ENCODE measurements at places on chromosomes 6 and 20.

DNA sequence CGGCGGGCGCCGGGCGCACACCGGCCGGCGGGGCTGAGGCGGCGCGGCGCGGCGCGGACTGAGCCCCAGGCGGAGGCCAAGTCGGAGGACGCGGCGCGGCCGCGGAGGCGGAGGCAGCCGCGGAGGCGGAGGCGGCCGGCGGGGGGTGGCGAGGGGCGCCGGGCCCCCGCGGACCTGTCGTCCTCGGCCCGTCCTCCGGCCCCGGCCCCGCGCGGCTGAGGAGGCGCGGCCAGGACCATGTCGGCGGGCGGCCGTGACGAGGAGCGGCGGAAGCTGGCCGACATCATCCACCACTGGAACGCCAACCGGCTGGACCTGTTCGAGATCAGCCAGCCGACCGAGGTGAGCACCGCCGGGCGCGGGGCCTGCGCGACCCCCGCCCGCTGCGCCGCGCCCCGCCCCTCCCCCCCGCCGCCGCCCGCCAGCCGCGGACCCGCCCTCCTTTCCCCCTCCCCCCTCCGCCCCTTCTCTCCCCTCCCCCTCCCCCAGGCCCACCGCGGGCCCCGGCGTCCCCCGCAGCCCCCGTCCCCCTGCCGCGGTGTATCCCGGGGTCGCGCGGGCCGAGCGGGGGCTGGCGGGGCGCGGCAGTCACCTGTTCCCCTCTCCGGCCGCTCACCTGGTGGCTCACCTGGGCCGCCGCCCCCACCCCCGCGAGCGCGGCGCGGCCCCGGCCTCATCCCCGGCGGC lies at the start of gene AFDN:
AFDN (plus strand) TSS at position 16 of the 687 bp plus-strand sequence; CDS start at position 238, 222 bp downstream.
- no peak for DNase-seq

DNA sequence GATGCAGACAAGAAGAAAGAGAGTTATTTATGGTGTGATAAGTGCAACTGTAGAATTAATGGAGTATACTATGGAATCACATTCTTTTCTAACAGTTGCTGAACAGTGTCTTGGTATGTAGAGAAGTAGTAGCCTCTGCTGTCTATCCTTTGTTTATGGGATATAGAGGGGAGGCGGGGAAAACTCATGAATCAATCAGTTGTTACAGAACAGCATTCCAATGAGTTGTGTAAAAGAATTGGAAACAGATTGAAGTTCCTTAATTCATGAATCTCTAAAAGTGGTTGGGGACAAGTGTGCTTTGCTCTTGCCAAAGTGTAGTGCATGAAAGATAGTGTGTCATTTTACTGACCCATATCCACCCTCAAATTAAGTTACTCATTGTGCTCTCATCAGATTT lies 77.7 kb downstream of the FLRT3 start:
- no peak for DNase-seq

GRCh38 chr6:134632024-134632423 lies 314.1 kb upstream of the SGK1 start:
- DNase-seq, result no peak

DNA sequence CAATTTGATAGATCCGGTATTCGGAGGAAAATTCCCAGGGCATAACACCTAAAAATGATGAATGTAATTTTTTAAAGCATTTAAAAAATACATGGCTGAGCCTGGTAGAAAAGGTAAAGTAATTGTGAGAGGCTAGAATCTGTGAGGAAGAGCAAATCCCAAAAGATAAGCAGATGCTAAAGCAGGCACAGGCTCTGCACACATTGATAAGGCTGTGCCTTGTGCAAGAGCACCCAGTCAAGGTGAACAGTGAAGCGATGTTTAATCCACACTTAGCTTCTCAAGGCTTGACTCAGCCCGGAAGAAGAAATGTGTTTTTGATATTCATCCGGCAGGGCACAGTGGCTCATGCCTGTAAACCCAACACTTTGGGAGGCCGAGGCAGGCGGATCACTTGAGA lies 5.1 kb upstream of the EPB41L2 start:
- DNase-seq, result no peak

GRCh38 chr20:53623454-53624211 lies 30.0 kb upstream of the ZNF217 start:
- peak; percentile 34 for DNase-seq

DNA sequence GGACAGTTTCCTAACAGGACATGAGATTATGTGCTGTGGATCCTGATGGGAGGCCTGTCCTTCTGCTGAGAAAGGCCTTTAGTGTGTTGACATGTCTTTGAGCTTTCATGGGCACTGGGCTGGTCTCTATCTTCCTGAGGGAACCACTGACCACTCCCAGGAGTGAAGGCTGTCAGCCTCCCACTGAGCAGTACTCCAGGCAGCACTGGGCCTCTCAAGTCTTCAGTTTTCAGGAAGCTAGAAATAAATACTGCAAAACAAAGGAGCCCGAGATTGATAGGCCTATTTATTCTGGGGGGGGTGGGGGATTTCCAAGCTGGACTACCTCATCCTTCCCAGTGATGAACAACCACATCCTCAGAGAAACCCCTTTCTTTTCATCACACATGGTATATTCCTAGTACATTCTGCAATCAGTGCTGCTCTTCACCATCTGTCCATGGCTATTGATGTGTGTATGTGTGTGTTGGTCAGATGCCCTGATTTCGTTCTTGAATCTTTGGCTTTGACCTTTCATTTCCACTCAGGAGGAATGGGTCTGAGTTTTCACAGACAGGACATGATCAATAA lies 180.9 kb upstream of the SPTLC3 start:
- no peak for DNase-seq

DNA sequence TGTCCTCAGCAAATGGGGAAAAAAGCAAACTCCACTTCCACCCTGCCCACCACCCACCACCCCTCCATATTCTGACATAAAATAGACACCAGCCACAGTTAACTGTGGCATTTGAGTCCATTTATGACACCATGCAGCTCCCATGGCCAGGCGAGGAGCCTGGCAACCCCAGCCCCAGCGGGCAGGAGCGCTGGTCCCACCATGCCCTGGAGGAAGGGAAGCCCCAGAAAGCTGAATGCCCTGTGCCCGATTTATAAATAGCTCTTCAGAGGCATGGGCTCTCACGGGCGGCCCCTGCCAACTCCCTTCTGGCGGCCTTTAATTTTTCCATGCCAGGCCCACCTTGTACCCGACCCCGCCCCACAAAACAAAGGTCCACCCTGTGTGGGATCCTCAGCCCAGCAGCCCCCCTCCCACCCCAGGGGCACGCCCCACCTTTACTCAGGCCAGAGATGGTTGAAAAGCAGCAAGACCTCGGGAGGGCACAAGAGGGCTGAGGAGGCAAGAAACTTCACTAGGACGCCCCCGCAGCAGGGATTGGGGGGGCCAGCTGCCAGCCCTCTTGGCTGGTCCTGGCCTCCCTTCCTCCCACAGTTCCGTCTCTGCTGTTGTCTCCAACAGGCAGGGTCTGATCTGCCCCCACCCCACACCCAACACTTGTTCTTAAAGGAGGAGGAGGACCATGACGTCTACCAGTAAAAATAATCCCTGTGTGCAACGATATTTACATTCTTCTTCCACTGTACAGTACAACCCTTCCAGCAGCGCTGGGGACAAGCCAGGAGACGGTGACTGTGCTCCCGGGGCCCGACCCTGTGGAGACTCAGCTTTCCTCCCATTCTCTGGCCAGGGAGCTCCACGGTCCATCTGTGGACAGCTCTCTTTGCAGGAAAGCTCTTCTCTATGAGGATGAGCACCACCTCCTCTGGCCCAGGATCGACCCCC lies 115.6 kb upstream of the CDYL start:
- DNase-seq, result no peak

GRCh38 chr20:53723045-53723444 lies 129.4 kb upstream of the ZNF217 start:
- DNase-seq, result no peak

- DNase-seq, result peak; percentile 11
Measured at GRCh38 chr6:27866357-27867050, 45.7 kb downstream of the OR2B2 start.

- DNase-seq, result no peak
Measured at GRCh38 chr6:131015025-131015591, 47.9 kb downstream of the EPB41L2 start.

- no peak for DNase-seq
Measured at GRCh38 chr6:139743664-139744437, 369.4 kb upstream of the CITED2 start.

DNA sequence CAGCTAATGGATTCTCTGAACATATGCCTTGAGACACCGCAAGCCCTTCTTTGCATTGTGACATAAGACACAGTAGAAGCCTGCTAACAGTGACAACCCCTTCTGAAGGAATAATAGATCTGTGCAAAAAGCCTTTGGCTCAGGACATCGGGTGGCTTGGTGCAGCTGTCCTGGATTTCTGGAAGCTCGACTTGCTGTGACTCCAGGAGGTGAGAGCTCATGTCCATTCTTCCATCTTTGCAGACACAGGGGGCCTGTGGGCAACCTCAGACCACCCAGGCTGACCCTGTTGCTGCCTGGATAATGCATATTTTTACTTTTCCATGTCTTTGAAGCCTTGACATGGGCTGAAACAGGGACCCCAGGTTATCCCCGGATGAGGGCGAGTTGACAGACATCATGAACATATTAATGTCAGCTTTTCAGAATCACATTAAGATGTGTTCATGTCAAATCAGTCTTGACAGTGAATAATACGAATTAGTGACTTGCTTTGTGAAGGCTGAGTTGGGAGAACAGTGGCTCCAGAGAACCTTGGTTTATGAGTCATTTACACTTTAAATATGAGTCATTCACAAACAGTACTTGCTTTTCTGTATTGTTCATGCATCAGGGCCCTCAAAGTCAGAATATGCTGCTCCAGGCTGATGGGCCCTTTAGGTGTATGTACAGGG lies 66.8 kb upstream of the IYD start:
- DNase-seq, result no peak

DNA sequence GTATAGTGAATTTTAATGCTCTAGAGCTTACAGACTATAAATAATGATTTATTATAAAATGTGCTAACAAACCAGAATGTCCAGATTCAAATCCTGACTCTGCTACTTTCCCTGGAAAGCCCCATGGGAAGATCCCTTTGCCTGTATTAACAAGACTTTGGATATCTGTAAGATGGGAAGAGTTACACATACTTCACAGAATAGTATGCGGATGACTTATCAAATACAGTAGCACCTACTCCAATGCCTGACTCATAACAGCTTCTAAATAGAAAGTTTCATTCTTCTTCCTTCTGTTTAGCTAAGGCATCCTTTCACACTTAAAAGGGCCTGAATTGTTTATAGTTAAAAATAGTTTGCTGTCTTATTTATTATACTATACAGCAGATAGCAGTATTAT lies 166.3 kb downstream of the KCNQ5 start:
- DNase-seq, result no peak

GRCh38 chr6:104789770-104790190 lies 69.9 kb downstream of the HACE1 start:
- DNase-seq, result peak; percentile 19

- no peak for DNase-seq
Measured at GRCh38 chr20:20835897-20836296, 123.5 kb upstream of the RALGAPA2 start.

DNA sequence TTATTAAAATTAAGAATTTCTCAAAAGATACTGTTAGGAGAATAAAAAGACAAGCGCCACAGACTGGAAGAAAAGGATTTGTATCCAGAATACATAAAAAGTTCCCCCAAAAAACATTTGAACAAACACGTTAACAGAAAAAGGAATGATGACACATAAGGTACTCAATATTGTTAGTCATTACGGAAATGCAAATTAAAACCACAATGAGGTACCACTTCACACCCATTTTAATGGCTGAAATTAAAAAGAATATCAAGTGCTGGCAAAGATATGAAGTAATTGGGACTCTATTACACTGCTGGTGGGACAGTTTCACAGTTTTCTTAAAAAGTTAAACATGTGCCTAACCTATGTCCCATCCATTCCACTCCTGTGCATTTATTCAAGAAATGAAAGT lies 51.4 kb downstream of the HECA start:
- no peak for DNase-seq

DNA sequence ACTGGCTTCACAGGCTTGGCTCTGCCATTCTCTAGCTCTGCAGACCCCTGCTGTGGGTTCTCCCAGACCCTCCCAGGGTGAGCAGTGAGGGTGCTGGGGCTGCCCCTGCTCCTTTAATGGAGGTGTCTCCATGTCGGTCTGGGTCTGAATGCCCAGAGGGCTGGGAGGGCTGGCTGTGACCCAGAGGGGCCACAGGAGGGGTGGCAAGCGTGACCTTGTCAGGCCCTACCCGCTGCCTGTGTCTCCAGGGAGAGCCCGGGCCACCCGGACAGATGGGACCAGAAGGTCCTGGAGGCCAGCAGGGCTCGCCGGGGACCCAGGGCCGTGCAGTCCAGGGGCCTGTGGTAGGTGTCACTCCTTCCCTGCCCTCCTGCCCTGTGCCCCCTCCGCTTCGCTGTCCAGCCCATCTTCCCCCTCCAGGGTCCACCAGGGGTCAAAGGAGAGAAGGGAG lies 32.1 kb downstream of the COL20A1 start:
- no peak for DNase-seq

DNA sequence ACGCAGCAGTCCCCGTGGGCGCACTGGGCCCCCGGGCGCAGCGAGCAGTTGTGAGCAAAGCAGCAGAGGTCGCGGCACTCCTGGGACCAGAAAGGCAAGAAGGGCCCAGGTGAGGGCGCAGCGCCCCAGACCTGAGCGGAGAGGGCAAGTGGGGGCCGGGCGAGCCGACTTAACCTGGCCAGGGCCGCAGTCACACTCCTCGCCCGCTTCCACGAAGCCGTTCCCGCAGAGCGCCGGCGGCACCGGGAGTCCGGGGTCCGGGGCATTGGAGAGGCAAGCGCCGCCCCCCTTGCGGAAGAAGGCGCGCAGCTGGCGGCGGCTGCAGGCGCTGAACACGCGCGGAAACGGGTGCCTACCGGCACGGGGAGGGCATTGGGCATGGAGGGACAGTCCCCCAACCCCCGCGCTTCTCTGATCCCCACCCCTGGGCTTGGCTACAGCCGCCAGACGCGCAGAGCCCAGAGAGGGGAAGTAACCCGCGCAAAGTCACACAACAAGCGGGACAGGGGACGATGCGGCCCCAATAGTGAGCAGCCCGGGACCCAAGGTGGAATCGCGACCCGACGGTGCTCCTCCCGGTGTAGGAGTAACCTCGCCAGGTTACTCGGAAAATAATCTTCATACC lies 9.2 kb downstream of the ADAM33 start:
- peak; percentile 20 for DNase-seq

GRCh38 chr6:80940571-80940970 lies 811.9 kb downstream of the TENT5A start:
- no peak for DNase-seq

DNA sequence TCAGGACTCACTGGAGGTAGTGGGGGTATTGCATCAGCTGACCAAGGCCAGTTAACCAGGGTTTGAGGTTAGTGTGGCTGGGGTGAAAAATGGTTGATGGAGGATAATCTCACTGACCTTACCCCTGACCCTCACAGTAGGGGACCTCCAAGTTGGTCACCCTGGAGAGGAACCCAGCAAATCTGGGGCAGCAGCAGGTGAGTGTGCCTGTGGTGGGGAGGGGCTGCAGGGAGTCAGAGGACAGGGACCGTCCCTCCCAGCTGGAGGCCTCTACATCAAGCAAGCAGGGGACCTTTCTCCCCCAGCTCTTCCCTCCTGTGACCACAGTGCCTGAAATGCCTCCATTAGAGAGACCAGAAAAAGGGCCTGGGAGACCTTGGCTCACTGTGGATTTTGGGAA lies 49.1 kb upstream of the ZNF337 start:
- no peak for DNase-seq

GRCh38 chr20:371755-372542 lies 8.6 kb upstream of the TRIB3 start:
- no peak for DNase-seq
